ENCODE measurements at places on chromosomes 5 and 9.

DNA sequence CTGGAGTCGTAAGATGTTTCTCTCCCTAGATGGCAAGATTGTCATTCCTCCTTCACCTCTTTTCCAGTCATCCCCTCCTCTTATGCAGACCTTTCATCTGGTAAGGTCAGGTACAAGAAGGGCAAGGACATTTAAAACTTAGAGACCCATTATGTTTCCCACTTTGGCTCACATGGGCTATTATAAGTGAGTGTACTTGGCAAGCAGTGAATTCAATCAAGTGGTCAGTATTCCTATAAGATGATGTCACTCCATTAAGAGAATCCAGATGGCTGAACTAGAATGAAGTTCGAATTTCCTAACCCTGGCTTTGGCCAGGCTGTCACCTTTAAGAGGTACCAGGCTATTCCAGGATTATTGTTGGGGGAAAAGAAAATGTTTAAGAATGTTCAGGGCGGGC is 32.2 kb downstream of the ZNF131 start:
- no peak for DNase-seq

GRCh38 chr5:142125963-142126362 is 17.4 kb downstream of the NDFIP1 start:
- DNase-seq = no peak

- no peak for DNase-seq
Measured at GRCh38 chr9:2018764-2019558, 3.8 kb downstream of the SMARCA2 start.

DNA sequence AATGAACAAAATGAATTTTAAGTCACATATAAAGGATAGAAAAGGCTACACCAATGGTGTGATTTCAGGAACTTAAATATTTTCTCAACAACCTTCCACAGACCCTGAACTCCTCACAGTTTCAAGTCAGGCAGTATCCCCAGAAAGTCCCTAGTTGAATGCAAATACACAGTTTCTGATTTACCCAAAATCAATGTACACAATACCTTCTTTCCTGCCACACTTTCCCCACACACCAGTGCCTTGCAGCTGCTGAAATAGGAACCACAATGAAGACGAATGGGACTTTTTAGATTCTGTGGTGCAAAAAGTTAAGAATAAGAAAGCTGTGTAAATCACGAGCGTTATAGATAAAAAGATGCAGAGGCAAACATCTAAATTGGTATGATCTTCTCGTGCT is 552.4 kb upstream of the MEF2C start:
- DNase-seq = no peak

- DNase-seq = no peak
Measured at GRCh38 chr9:121952611-121953010, 140.5 kb downstream of the TTLL11 start.

GRCh38 chr9:25658571-25658970 is 19.7 kb downstream of the TUSC1 start:
- no peak for DNase-seq

Measured in Right ventricle myocardium inferior (tissue), 1 donor.